ENCODE measurements at places on chromosomes 4 and X.

- DNase-seq = no peak
Observed at GRCh38 chr4:1226144-1226481, 22.8 kb downstream of the CTBP1 start.

DNA sequence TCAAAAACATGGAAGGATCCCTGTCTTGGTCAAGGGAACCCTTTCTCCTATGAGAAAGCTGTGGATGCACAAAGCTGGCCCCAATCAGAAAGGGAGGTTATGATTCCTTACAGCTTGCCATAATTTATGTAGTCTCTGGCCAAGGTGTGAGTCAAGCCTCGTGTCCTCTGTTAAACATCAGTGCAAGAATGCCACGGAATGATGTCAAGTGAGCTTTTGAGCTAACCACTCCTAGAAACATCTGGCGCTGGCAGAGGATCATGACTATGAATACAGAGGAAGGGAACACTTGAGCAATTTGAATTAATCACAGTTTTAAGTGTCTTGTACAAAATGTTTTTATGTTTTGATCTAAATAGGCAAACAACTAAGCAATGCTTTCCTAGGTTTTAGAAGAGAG, 51.5 kb upstream of the RAP2C start:
- no peak for DNase-seq

DNA sequence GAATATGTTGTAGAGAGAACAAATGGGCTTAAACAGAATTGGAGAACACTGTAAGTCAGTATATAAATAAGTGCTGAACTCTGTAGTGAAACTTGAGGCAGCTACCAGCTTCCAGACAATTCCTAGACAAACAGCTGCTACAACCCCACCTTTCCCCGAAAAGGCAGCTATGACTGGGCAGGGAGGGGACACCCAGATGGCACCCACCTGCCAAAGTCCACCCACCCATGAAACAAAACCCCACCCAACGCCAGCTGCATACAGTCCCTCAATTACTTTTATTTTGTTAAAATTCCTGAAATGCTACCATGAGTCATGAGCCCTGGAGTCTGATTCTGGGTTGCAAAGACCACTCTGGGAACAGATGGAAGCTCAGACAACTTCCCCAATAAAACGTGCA, 24.4 kb downstream of the RELL1 start:
- DNase-seq = no peak

DNA sequence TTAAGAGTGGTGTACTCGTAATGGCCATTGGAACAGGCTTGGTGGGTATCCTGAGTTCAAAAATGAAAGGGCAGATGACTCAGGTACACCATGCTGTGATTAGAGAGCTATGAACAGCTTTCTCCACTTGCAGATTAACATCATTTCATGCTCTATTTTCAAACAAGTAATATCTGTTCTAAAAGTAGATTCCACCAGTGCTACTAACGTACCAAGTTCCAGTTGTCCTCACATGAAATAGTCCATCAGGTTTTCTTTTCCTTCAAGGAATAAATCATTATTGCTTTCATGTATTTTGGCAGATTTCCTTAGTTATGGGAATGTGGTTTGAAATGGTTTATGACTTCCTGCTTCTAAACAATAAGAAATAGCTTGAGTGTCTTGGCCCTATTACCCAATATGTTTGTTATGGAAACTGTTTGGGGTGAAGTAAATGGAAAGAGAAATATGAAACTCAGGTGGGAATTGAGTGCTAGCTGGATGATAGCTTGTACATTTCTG, 49.9 kb downstream of the PCDH7 start:
- no peak for DNase-seq

- DNase-seq = no peak
Observed at GRCh38 chr4:47010347-47010911, 17.0 kb upstream of the GABRA4 start.

DNA sequence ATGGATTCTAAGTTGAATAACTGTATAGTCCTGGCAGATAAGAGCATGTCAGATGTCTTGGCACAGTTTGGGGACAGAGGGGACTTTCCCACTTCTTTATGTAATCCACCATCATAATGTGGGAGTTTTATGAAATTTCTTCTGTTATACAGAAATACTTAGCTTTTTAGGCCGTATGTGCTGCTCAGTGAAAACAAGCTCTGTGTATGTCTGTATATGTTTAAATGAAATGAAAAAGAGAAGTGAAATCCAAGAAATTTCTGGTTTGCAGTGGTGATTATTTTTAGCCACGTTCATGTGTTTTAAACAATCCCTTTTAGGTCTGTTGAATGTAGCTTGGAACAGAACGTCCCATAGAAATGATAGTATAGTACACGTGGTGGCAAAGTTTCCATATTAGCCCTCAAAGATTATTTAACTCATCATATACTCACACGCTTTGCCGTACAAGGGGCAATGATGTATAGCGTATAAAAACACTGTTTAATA, 41.0 kb downstream of the GAB1 start:
- DNase-seq = no peak

DNA sequence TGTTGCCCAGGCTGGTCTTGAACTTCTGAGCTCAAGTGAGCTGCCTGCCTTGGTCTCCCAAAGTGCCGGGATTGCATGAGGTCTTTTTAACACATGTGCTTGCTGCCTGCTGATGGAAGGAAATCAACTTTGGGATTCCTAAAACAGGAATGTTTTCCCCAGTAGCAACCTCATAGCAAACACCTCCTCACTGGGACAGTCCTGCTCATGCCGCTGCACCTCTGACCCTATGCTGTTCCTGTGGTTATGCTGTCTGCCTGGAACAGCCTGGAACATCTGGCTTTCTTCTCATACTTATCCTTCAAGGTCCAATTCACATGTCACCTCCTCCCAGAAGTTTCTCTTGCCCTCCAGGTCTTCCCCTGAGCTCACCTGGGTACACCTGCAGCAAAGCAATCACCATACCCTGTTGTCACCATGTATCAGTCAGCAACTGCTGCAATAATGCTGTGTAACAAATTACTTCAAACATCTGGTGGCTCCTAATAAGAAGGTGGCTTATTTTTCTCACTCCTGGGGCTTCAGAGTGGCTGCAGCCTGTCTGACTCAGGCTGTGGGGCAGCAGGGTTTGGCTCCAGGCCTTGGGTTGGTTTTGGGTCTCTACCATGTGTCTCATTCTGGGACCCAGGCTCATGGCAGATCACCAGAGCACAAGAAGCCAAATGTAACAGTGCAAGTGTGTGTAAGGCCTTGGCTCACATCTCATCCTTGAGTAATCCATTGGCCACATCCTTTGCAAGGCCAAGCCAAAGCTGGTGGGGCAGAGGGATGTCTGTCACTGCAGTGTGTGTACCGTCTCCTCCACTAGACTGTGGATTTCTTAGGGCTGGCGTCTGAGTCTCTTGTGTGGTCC, 59.4 kb upstream of the SORCS2 start:
- no peak for DNase-seq

DNA sequence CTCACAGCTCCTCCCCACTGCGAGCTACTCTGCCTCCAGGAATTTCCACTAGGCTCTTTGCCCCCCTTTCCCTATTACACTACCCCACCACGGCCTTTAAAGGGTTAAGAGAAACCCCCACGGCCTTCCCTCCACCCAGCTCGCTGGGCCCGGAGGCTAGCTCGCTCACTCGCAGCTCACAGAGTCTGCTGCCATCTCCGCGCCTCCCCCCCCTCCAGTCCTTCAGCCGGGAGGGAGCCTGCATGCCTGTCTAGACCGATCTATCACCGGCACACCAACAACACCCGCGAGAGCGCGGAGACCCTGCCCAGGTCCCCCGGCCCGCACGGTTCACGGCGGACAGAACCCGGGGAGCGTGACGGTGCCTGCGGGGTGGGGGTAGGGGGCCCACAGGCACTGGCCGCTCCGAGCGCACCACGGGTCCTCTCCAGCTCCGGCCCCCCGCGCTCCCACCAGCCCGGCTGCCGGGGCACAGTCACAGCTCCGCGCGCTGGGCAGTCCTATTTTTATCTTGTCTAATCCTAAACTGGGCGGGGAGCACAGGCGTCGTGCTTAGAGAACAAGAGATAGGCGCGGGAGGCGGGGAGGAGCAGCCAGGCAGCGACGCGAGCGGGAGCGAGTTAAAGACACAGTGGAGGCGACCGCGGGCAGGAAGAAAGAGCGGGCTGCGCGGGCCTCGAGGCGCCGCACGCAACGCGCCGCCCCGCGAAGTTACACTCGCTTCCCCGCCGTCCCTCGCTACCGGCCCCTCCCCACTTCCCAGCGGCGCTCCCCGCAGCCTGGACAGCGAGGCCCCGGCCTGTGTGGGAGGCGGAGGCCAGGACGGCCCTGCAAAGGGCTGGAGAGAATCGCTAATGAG, 3.5 kb downstream of the BCOR start:
- DNase-seq = no peak

DNA sequence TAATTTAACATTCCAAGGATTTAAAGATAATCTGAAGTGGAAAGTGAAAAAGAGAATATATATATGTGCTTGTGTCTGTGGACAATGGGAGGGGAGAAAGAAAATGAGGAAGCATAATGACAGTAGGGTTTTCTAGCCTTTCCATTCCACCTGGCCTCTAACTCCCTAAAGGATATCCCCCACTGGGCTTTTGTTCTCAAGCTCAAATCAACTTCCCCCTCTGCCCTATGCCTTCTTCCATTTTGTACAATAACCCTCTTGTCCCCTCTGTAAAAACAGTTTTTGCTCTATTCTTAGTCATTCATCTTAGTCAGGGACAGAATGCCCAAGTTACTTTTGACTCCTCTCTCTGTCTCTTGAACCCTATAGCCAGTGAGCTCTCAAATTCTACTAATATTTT, 23.6 kb downstream of the ANTXR2 start:
- DNase-seq = no peak

GRCh38 chr4:88219099-88219498, 60.7 kb upstream of the ABCG2 start:
- no peak for DNase-seq

GRCh38 chr4:102493794-102494193, 7.4 kb upstream of the NFKB1 start:
- no peak for DNase-seq
